Stimulated activated CD8-positive, alpha-beta memory T cell treated with anti-CD3 and anti-CD28 coated beads, Interleukin-4, amount 100 ng/mL, for 1 hour (primary cell): ENCODE measurements at places on chromosomes 7 and 10.

DNA sequence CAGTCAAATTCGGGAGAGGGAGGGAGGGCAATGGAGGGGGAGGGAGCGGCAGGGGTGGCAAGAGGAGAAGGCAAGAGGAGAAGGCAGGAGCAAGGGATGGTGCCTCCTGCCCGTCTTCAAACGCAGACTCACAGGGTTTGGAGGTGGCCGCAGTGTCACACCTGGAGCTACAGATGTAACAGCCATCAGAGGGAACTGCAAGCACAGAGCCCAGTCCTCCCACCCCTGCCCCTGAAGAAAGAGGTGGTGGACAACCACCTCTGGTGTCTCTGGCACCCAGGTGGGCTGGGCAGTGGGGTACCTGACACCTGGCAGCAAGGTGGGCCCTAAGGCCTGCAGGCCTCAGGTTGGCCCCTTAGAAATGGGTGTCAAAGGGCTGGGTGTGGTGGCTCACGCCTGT lies 67.0 kb upstream of the SDK1 start:
- DNase-seq: no peak

DNA sequence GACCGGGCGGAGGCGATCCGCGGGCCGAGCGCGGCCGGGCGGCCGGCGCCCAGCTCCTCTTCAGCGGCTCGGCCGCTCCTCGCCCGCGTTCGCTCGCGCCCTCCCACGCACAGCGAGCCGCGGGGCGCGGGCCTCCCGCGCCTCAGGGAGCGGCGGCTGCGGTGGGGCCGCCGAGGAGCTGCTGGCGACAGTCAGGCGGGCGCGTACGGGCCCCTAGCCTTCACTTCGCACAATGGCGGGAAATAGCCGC lies at the start of gene MCMBP:
MCMBP (minus strand) TSS at position 234 of the 250 bp plus-strand sequence. CDS start 259 bp downstream, outside the sequence.
- DNase-seq: no peak

- DNase-seq: no peak
These were observed 3.6 kb downstream of the NXPH1 start for GRCh38 chr7:8436965-8437364.

DNA sequence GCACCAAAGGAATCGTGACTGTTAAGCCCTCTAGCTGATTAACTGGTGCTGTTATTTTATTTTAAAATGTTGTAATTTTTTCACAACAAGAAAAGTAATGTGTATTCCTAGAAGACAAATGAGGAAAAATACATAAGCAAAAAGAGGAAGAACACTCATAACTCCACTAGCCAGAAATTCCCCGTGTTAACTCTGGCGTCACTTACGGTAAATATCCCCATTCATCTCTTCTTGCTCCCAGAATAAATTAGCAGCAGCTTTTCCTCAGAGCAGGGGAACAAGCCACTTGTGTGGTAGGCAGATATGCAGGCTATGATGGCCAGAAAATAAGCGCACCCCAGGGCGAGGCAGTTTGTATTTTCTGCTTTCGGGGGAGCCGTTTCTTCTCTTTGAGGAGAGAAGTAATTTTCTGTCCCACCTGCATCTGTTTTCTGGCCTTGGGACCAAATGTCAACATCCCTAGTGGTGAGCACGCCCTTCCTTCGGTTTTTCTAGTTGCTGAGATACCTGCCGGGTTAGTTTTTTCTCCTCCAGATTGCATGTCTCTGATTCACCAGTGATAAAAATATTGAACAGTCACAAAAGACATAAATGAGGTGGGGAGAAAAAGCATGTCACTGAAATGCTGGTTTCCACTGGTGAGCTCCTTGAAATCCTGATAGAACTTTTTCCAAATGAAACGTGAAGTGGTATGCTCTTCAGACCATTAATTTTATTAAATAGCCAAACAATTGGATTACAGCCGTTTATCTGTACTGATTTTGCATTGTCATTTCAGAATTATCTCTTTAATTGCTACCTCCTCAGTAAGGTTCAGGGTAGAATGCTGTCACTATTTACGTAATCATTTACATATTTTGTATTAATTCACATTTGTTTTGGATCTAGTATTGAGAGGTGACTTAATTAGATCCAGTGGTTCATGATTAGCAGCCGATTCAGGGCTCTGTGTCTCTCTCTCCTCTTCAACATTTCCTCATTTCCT lies 268.1 kb downstream of the CAMK1D start:
- DNase-seq: no peak

- DNase-seq: no peak
These were observed 340.2 kb downstream of the KIF20B start for GRCh38 chr10:90041585-90041984.

DNA sequence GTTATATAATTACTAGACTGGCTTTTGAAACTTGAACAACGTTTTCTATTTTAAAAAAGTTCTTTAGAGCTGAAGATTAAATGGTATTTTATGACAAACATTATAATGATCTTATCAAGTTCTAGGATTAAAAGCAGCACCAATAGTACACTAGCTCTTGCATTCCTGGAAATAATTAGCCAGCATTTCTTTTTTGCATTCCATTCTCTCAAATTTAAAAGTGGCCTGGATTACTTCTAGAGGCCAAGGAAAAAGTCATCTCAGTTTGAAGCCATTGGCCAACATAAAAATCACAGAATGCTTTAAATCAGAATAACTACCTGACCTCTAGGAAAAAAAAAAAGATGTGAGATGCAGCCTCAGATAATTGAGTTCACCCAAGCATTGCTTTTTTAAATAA lies 1326.4 kb upstream of the SORCS1 start:
- DNase-seq: no peak

GRCh38 chr10:71342573-71343391 lies 23.7 kb downstream of the SLC29A3 start:
- no peak for DNase-seq

DNA sequence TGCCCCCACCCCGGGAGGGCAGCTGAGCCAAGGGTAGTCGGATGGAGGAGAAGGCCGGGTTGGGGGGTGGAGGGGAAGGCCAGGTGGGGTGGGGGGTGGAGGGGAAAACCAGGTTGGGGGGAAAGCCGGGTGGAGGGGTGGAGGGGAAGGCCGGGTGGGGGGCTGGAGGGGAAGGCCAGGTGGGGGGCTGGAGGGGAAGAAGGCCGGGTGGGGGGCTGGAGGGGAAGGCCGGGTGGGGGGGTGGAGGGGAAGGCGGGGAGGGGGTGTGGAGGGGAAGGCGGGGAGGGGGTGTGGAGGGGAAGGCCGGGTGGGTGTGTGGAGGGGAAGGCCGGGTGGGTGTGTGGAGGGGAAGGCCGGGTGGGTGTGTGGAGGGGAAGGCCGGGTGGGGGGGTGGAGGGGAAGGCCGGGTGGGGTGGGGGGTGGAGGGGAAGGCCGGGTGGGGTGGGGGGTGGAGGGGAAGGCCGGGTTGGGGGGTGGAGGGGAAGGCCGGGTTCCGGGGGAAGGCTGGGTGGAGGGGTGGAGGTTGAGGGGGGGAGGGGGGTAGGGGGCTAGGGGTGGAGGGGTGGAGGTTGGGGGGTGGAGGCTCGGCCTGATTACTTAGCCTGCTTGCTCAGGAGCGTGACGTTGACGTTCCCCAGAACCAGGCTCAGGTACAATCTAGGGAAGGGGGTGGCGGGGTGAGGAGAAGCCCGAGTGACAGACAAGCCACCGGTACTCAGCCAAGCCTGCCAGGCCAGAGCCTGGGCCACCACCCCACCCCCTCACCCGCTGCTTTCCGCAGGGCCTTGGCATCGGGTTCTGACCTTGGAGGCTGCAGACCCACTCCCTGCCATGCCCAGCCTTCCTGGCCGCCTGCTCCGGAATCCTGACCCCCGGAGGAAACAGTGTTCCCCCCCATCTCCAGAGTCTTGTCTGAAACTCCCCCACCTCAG lies 5.6 kb downstream of the TMEM120A start:
- DNase-seq: no peak

DNA sequence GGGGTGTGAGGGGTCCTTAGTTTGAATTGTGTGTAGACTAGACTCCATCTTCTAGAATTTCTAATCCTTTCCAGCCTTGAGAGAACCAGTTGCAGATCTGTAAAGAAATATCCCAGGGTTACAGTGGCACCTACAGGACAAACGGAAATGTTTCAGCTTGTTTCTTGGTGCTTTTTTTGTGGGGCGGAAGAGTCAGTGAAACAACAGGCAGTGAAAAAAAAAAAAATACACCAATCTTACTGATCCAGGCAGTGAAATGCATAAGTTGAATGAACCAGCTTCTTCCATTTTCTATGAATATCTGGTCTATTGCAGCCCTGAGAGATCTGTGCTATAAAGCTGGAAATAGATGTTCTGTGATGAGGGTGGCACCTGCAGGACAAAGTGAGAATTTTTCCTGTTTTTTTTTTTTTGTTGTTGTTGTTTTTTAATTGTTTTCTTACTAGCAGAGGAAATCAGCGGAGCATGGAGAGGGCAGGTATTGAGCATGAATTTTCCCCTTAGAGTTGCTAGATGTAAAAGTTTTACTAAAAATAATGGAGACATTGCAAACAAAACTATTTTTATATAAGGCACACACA lies 81.9 kb upstream of the DYNC1I1 start:
- no peak for DNase-seq

DNA sequence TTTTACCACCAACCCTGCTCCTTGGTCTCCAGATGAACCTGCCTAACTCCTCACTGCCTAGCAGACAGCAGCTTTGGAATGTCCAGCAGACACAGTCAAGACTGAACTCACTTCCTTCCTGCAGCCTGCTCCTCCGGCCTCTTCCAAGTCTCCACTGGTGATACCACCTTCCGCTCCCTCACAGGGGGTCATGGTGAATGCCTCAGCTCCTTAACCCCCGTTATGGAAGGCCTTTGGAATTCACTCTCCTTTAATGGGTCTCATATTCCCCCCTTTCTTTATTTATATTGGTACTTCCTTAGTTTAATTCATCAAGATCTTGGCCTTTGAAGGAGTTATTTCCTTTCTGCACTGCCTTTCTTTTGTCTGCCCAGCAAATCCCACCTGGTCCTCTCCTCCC lies 44.9 kb upstream of the ZNF32 start:
- DNase-seq: no peak

DNA sequence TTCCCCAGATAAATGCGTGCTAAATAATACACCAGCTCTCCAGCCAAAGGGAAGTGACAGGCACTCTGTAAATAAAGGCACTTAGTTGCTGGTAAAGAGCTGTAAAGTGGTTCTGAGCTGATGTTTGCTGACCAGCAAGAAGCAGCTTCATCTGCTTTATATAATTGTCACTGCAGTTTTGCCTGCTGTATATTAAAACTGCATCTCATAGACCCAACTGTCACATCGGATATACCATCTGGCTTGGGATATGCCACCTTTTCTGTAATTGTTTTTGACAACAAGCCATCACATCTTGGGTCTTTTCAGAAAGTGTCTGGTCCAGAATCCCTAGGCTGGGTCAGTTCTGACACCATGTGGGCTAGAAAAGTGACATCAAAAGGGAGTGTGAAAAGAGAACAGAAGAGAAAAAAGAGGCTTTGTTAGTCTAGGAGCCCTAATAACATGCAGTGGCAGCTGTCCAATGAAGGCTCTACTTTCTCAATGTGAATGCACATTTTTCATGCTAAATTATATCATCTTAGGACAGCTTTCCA lies 697.6 kb downstream of the KCNMA1 start:
- no peak for DNase-seq

DNA sequence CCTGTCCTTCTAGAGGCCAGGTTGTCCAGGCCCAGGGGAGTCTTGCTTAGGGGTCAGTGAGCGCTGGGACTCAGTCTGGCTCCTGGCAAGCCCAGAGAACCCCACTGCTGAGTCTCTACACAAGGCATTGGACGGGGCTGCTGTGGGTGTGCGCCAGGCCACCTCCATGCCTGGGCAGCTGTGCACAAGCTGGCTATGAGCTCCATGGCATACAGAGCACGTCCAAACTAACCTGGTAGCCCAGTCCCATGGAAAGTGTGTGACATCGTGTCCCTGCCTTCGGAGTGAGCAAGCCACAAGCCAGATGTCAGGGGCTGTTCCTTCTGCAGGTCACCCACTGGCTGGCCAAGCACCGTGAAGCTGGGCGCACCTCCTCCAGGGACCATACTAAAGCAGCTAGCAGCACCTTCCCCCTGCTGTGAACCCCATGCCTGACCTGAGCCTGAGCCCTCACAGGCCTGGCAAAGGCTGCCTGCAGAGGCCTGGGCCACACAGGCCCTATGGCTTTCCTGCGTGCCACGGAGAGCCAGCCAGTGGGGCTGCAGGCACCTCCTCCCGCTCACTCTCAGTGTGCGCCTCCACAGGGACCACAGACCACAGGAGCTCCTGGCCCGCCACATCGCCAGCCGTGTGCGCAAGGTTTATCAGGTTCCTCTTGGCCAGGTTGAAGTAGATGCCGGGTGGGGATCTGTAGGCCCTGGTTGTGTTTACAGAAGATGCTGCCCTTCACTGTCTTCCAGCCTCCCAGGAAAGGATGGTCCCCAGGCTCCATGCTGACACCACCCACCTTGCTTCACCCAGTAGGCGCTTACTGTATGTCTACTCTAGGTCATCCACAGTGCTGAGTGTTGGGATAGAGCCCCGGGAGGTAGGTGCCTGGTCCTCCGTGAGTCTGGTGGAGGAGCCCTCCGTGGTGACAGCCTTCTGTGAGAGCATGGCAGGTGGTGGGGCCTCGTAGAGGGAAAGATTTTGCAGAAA lies 219.7 kb downstream of the EBF3 start:
- DNase-seq: no peak

GRCh38 chr7:27179503-27180430 lies 5.3 kb downstream of the HOXA11 start:
- DNase-seq: no peak

DNA sequence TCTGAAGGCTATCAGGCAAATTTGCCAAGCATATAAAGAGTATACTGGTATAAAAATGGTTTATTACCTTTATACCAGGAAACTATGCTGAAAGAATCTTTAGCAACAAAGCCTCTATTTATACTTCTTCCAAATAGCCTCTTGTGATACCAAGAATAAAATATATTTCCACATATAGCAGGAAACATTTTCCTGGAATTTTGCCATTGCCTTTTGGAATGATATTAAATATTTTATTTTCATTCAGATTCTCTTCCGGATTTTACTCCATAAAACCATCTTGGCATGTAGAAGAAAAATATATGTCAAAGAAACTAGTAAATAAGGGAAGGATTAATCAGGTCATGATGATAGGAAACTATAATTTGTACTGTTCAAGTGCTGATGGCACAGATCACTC lies 17.7 kb downstream of the SOSTDC1 start:
- no peak for DNase-seq

DNA sequence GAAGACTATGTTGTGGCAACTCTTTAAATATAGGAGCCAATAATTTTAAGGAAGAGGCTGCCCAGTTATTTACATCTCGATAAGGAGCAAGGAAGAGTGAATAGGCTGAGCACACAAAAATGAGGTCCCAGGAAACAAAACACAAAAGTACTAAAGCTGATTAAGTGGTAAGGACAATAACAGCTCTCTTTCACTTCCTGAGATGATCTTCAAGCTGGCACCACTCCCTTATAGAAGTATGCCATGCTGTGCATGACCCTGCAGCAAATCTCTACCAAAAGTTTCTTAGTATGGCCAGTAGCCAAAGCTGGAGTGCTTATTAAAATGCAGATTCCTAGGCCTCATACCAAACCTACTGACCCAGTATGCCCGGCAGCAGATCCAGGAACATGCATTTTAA lies 39.7 kb downstream of the CADPS2 start:
- DNase-seq: no peak
